ENCODE measurements at places on chromosomes 3 and 15.

GRCh38 chr15:61069394-61070075, 159.6 kb downstream of the RORA start:
- ATAC-seq = no peak

GRCh38 chr3:46898321-46899150, 21.0 kb downstream of the PTH1R start:
- ATAC-seq = no peak

GRCh38 chr3:127180859-127181258, 12.1 kb upstream of the PRR23E start:
- no peak for ATAC-seq

DNA sequence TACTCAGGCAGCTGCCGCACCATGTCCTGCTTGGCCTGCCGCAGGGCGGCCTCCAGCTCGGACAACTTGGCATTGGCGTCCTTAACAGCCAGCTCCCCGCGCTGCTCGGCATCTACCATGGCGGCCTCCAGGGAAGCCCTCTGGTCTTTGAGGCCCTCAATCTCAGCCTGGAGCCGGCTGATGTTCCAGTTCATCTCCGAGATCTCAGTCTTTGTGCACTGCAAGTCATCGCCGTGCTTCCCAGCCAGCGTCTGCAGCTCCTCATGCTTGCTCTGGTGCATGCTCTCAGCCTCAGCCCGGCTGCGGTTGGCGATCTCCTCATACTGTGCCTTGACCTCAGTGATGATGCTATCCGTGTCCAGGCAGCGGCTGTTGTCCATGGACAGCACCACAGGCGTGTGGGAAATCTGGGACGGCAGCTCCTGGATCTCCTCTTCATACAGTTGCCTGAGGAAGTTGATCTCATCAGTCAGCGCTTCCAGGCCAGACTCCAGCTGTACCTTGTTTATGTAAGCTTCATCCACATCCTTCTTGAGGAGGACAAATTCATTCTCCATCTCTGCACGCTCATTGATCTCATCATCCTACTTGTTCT, 15.5 kb upstream of the PSTPIP1 start:
- ATAC-seq = no peak

DNA sequence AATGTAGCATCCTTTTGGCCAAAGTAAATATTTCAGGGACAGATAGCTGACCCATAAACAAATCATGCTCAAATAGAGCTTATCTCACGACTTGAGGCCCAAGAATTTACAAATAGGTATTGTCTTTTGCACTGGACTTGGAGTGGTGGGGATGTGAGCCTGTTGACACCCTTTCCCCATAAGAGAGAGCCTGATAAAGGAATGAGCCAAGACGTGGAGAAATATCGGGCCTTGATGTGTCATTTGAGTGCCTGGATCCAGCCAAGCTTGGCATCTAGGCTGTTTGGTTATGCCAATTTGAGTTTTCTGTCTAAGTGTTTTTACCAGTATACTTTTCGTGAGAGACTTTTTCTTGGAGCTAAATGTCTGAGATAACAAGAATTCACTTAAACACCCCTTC, 112.9 kb upstream of the RGMA start:
- ATAC-seq = no peak

- no peak for ATAC-seq
These were observed 13.4 kb downstream of the DHX36 start for GRCh38 chr3:154310840-154311239.

GRCh38 chr15:78044407-78045155, 32.9 kb downstream of the TBC1D2B start:
- peak; percentile 59 for ATAC-seq

- no peak for ATAC-seq
These were observed 207.8 kb downstream of the MTHFS start for GRCh38 chr15:79689030-79689429.

DNA sequence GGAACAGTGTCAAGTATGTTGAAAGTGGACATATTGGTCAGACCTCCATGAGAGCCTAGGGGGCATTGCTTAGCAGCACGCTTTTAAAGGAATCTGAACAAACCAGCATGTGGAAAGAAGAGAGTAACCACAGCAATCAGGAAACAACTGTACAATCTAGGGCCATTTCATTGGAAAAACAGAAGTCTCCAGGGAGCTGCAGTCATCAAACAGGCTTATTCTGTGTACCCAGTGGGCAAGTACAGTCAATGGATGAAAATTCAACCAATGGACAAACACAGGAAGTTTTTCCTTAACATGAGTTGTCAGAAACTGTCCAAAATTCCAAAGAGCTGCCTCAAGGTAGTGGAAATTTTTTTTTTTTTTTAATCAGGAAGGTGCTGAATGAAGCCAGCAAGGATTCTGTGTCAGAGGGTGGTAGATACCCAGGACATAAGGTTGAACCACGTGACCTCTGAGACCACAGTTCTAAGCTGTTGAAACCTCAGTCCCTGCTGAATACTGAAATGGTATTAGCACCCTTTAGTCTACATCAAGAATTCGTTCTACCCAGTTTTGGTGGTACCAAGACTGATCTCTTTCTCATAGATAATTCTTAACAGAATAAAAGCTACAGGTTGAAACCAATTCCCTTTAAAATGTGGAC, 4.4 kb upstream of the DLG1 start:
- ATAC-seq = no peak

DNA sequence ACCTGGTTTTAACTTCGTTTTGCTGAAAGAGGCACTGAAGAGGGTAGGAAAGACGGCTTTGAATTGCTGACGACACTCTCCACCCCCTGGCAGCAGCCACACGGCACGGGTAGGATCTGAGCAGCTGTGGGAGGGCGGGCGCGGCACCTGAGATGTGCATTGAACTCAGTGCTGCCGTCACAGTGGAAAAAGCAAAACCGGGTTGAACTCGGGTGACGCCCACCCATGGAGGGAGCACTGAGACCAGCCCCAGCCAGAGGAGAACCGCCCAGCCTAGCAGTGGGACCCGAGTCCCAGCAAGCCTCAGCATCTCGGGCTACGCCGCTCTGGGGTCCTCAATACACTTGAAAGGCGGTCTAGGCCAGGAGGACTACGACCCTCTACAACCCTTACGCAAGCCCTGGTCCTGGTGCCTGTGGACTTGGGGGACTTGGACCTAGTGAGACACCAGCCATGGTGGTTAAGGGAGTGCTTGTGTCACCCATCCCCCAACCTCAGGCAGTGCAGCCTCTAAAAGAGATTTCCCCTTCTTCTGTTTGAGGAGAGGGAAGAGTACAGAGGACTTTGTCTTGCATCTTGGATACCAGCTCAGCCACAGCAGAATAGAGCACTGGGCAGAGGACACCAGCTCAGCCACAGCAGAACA, 50.0 kb upstream of the RPL35A start:
- ATAC-seq = no peak

DNA sequence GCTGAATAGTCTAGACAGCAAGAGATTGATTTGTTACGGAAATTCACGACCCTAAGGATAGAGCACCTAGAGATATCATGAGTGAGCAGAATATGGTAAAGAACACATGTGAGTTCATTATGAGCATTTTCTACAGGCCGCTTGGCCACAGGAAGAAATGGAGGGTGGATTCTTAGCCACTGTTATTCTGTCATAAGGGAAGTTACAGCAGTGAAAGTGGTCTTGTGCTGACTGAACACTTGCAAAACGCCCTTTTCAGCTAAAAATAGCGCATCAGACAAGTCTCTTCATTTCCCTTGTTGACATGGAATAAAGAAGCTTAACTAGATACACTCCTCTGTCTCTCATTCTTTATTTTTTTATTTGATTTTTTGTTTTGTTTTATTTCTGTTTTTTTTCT, 19.8 kb downstream of the DGKG start:
- no peak for ATAC-seq

DNA sequence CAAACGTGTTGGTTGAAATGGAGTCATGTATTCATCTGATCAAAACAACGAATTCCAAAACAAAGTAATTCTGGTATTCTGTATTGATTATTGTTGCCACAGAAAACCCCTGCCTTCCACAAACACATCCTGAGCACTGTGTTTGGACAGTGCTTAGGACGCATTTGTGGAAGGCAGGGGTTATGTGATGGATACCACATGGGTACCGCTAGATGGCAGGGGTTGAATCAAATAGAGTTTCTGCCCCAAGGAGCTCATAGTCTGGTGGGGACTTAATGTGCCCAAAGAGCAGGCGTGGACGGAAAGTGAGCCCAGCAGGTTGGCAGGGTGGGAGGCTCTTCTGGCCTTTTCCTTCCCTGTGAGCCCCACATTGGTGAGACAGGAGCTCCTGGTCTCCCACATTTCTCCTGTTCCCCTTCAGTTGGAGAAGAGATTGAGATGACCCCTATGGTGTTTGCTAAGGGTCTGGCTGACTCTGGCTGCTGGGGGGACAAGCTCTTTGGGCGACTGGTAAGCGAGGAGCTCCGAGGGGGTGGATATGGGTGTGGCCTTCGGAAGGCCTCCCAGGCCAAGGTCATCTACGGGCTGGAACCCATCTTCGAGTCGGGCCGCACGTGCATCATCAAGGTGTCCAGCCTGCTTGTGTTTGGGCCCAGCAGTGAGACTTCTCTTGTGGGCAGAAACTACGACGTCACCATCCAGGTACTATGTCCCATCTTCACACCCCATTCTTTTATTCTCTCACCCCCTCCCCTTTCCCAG, 22.1 kb upstream of the SLC28A1 start:
- ATAC-seq = no peak

GRCh38 chr3:112377568-112378071, 44.7 kb downstream of the CD200 start:
- ATAC-seq = no peak

DNA sequence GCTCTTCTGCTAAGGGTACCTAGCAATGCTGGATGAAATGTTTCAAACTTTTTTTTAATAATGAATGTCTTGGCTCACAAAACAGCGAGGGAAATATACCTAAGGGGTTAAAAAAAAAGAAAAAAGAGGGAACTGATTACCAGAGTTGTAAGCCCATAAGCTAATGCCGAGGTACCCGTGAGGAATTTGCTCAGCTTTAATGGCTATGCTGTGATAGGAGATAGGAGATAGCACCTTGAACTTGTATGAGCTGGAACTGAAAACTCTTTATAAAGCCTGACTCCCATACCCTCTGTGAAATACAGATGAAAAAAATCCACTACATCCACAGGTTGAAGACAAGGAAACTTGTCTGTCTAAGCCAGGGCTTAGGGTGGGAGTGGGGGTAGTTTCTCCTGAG, 13.9 kb downstream of the GRAMD1C start:
- ATAC-seq = no peak

GRCh38 chr3:39137991-39138803, 15.2 kb downstream of the CSRNP1 start:
- no peak for ATAC-seq

DNA sequence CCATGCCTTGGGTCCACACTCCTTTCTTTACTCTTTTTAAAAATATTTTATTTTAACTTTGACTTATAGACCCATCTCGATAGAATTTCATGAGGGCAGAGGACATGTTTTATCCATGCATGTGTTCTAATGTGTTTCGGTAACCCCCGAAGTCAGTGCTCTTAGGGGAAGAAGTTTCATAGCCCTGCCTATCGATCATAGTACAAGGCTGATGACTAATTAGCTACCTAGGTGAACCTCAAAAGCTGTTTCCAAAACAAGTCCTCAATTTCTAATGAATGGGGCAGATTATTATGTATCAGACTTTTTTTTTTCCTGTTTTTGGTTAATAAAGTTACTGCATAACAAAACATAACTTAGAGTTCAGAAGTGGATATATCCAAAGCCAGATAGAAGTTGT, 82.0 kb downstream of the MBNL1 start:
- ATAC-seq = peak; percentile 61

GRCh38 chr3:33067484-33067883, 29.5 kb downstream of the GLB1 start:
- no peak for ATAC-seq

GRCh38 chr3:31427623-31428022, 105.1 kb upstream of the STT3B start:
- ATAC-seq = no peak
